ENCODE measurements at places on chromosomes 5 and 9.

DNA sequence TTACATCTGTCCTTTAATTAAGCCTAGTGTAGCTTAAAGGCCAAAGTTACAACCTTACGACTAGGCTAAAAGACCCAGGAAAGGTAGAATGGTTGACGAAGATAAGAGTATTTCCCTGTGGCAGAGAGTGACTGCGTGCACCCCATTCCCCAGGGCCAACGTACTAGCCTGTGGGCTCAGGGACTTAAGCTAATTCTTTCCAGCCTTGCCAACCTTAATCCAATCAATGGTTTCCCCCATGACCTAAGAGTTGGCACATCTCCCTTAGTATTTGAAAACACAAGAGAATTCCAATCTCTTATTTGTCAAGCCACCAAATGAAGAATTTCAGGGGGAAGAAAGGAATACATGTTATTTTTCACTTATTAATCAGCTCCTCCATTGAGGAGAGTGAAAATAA is 16.0 kb downstream of the CTNND2 start:
- DNase-seq, result no peak

DNA sequence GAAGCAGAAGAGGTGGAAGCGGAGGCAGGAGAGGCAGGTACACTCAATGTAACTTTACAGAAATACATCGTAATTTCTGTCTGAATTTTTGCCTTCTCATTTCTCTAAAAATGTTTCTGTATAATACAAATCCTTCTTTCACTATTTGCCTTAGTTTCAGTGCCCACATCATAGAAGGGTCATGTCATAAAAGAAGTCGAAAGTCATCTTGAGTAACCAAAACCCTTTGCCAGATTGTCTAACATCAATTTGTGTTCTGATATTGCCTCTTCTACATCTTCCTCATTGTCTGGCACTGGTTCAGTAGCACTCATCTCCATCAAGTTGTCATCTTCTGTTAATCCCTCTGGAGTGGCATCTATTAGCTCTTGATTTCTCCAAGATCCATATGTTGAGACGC is 6.2 kb upstream of the CYFIP2 start:
- no peak for DNase-seq

GRCh38 chr9:113537229-113537810 is 73.8 kb downstream of the RGS3 start:
- no peak for DNase-seq

DNA sequence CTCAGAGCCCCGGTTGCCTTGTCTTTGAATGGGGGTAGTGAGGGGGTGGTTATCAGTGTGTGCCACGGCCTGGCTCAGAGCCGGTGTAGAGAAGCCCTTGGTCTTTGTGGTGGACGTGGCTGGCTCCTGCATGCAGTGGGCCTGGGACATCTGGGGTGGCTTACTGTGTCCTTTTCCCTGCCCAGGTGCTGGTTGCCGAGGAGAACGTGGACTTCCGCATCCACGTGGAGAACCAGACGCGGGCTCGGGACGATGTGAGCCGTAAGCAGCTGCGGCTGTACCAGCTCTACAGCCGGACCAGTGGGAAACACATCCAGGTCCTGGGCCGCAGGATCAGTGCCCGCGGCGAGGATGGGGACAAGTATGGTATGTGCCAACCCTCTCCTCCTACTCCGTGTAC is 16.5 kb downstream of the FGF18 start:
- DNase-seq, result no peak

DNA sequence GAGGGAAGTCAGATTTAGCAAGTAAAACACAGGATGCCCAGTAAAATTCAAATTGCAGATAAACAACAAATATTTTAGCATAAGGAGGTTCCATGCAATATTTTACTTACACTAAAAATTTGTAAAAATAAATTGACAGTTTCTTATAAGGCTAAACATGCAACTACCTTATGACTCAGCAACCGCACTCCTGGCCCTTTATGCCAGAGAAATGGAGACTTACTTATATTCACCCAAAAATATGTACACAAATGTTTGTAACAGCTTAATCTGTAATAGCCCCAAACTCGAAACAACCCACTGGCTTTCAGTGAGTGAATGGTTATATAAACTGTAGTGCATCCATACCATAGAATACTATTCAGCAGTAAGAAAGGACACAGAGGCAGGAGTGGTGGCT is 28.6 kb upstream of the TRIM14 start:
- no peak for DNase-seq

Measured in progenitor cell of endocrine pancreas (in vitro differentiated cells).